IPS-NIHi11 (cell line): ENCODE measurements at places on chromosomes 16 and 17.

- no peak for DNase-seq
These were observed 60.2 kb downstream of the TEX2 start for GRCh38 chr17:64202683-64203344.

DNA sequence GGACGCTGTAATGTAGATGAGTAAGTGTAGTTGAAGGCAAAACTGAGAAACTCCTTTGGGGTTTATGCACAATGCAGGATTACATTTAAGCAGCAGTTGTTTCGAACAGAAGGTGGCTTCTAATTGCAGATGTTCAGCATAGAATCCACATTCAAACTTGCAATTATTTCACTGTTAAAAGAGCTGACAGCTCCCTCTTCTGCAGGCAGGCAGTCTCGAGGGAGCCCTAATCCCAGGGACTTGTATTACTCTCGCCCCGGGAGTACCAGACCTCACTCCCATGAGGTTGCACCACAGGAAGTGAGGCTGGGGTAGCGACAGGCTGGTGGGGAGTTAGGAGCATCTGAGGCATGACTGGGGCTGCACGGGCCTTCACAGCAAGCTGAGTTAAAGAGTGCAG lies 484.3 kb upstream of the EEF2KMT start:
- no peak for DNase-seq

DNA sequence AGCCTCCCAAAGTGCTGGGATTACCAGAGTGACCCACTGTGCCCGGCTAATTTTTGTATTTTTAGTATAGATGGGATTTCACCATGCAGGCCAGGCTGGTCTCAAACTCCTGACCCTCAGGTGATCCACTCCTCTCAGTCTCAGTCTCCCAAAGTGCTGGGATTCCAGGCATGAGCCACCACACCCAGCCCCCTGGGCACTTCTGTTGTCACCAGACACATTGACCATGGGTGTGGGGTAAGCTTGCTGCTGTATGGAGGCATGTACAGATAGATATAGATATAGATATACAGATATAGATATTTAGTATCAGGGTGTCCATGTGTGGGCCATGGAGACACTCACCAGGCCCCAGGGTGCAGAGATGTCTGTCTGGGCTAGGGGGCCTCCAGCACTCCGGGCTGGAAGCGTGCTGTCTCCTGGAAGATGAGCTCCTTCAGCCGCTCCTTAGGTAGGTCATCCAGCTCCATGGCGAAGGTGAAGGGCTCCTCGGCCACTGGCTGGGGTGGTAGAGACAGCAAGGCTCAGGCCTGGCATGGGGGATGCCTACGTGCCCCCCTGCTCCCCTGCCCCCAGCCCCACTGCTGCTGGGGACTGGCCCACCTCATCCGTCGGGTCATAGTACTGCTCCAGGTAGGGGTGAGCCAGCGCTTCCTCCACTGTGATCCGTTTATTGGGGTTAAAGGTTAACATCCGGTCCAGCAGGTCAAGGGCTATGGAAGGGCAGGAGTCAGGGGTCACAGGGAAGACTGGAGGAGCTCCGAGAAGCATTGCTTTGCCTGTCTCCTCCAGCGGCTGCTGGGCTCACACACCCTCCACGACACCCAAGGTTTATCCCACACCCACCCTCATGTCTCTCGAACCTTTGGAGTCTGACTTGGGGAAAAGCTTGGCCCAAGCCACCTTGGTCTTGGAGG lies 3.2 kb upstream of the GDPD3 start:
- no peak for DNase-seq

DNA sequence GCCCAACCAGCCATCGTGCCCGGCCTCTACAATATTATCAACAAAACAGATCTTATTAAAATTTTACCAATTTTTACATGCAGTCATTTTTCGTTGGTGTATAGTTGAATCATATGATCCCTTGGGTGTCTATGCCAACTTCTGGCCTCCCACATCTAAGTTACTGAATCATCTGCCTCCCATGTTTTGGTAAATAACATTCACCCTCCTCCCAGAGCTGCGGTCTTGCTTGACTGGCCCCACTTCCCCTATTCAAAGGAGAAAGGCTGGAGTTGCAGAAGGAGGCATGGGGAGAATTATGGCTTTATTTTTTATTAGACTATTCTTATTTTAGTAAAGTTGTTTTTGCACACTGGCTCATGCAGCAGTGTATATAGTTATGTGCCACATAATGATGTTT lies 18.5 kb upstream of the CCL23 start:
- DNase-seq, result no peak

- no peak for DNase-seq
These were observed 151.5 kb downstream of the KCNJ2 start for GRCh38 chr17:70320673-70321345.

GRCh38 chr17:38425031-38425430 lies 3.2 kb upstream of the ARHGAP23 start:
- DNase-seq, result no peak

GRCh38 chr16:57540387-57540786 lies 2.1 kb upstream of the ADGRG5 start:
- DNase-seq, result no peak

- no peak for DNase-seq
These were observed 469 bp downstream of the AMZ2 start for GRCh38 chr17:68248199-68248825.

- DNase-seq, result no peak
These were observed 11.4 kb downstream of the SLFN5 start for GRCh38 chr17:35254107-35254773.

GRCh38 chr17:11979795-11980194 lies 17.5 kb downstream of the ZNF18 start:
- no peak for DNase-seq

DNA sequence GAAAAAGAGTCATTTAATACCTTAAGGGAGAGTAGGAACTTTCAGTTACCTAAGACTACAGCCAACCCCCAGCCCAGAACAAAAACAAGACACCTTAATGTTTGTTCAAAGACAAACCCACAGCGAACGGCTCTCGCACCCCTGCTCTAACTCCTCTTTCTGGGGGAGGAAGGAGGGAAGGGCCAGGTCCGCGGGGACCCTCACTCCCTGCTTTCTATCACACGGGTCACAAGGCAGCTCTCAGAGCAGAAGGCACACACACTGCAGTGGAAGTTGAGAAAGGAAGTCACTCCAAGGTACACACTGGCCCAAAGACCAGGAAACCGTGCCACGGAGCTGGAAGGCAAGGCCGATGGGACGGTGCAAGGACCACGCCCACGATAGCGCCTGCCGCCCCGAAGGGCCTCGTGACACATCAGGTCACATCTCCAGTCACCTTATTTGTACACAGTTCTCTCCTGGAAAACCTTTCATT lies 10.0 kb downstream of the LITAFD start:
- no peak for DNase-seq

- no peak for DNase-seq
These were observed 1179.5 kb upstream of the GOT2 start for GRCh38 chr16:59913666-59914065.

DNA sequence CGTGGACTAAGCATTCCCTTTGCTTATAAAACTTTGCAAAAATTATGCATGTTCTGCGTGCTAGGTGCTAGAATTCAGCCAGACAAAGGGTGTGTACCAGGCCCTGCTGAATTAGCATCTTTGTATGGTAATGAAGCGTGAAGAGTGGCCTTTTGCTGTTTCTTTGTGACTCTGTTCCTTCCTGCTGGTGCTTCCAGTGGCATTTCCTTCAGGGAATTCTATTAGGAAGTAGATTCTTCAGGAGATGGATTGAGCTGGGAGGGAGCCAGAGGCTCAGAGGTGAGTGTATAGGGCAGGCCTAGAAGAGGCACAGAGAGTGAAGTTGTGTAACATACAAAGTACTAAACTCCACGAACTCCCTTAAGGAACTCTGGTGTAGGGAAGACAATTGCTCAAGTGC lies 73.9 kb upstream of the ASIC2 start:
- no peak for DNase-seq

GRCh38 chr17:28550858-28551257 lies 1.6 kb downstream of the UNC119 start:
- DNase-seq, result no peak

DNA sequence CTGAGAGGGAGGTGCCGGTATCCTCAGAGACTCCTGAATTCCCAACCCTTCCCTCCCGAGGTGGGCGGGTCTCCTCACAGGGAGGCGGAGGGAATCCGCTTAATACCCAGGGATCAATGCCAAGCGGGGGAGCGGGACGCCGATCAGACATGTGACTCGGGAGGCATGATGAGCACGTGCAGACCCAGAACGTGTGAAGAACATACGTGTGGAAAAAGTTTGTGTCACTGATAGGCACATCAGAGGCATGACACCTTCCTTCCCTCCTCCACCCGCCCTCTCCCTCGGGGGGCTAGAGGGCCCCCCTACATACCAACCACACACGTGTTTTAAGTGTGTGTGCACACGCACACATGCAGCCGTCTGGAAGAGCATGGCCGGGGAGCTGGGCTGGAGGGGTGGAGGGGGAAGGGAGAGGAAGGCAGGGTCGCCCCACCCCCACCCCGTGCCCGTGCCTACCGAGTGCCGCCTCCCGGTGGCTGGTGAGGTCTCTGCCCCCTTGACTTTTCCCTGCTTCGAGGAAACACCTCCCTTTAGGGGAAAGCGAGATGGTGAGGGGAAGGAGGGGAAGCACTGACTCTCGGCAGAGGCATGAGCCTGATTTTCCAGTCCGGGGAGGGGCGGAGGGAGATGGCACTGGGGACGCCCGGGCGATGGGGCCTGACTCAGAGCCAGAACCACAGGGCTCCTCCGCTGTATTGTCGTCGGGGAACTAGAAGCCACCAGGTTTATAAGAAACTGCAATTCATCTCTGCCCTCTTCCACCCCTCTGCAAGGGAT lies 12.1 kb upstream of the TBX21 start:
- peak; percentile 61 for DNase-seq

GRCh38 chr16:83626204-83626603 lies 181.6 kb upstream of the HSBP1 start:
- no peak for DNase-seq

GRCh38 chr17:2198927-2199326 lies 104.7 kb downstream of the SMG6 start:
- DNase-seq, result no peak
